EL (cell line): ENCODE measurements at places on chromosomes 1 and 21.

DNA sequence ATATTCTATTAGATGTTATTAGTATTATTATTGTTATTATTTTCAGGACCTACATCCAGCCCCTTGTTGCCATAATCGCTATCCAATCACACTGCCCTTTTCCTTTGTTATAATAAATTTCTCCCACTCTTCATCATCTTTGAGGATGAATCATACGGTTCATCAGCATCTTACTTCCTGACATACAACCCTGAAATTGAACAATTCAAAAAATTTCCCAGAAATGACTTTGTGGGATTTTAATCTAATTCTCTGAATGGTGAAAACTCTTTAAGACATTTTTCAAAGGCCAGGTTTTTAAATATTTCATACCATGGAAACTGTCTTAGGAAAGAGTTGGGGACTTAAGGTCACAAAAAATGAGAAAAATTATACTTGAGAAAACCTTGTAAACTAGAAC, 353.5 kb downstream of the ST6GALNAC3 start:
- no peak for DNase-seq

- DNase-seq = no peak
Observed at GRCh38 chr1:193494368-193494767, 308.0 kb upstream of the B3GALT2 start.

- DNase-seq = peak; percentile 75
Observed at GRCh38 chr1:235617808-235618207, 31.8 kb downstream of the GNG4 start.

- DNase-seq = no peak
Observed at GRCh38 chr1:194223596-194223995, 1037.2 kb upstream of the B3GALT2 start.

DNA sequence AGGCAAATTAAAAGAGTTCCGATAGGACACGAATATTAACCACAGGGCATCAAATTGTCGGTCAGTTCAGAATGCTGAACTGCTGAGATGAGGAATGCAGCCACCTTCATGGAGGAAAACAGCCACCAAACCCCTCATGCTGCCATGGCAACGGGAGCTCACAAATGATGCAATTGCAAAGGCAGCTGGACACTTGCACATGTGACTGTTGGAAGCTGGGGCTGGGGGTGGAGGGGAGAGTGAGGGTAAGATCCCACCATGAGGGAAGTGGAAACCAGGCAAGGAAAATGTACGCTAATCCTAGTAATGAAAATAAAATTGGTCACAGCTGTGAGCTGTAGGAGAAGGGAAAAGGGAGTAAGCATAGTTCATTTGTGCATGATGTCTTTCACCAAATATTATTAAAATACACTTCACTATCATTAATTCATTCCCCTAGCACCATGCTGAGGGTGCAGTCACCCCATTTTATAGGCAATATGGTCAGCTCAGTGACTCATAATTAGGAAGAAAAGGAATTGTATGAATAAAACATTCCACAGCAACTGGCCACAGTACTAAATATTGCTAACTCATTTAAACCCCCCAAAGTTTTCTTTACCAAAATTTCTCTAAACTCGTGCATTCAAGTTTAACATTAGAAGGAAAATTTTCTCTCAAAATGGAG, 15.3 kb downstream of the BECN2 start:
- peak; percentile 61 for DNase-seq

DNA sequence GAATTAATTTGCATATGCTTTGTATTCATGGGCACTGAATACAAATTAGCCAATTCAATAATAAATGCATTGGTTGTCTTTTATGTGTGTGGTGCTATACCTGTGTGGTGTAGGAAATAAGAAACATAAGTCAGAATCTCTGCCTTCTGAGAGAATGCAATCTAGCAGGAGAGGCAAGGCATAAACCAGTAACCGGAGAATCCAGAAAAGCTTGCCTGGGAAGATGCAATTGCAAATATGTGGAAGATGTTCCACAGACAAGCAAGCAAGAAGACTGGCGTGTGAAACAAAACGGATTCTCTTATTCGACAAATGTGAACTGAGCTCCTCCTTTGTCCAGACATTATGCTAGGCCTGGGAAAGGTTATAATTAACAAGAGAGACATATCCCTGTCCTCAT, 134.3 kb downstream of the NR5A2 start:
- DNase-seq = no peak

DNA sequence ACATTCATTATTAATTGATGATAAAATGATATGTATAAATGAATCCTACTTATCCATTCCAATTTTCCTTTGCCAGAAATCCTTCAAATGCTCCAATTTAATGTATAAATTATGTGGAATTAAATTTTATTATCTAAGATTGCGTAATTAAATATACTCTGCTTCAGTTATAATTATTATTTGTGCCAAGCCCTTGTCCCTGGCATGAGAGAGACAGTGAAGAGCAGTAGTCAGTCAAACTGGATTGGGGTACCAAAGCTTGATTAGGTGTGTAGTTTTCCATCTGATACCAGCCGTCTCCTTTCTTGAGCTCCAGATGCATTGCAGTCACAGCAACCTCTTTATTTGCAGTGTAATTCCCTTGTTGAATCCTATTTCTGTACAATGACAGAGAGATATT, 22.4 kb upstream of the MTF2 start:
- no peak for DNase-seq

GRCh38 chr1:213987422-213987926, 299 bp upstream of the PROX1 start:
- DNase-seq = no peak

DNA sequence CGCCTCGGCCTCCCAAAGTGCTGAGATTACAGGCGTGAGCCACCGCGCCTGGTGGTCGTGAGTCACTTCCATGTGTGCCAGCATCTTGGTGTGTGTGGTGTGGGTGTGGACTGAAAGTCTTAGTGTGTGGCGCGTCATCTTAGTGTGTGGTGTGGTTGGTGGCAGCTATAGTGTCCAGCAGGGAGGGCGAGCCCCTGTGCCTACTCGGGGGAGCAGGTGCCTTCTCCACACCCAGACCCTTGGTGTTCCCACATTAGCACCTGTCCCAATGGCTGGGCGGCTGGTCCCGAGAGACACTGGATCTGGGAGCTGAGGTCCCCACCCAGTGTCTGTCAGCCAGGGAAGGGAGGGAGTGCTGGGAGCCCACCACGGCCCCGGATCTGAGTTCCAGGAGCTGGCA, 2.8 kb downstream of the SCNN1D start:
- DNase-seq = peak; percentile 30

- peak; percentile 92 for DNase-seq
Observed at GRCh38 chr21:26389971-26390641, 183.0 kb downstream of the CYYR1 start.

DNA sequence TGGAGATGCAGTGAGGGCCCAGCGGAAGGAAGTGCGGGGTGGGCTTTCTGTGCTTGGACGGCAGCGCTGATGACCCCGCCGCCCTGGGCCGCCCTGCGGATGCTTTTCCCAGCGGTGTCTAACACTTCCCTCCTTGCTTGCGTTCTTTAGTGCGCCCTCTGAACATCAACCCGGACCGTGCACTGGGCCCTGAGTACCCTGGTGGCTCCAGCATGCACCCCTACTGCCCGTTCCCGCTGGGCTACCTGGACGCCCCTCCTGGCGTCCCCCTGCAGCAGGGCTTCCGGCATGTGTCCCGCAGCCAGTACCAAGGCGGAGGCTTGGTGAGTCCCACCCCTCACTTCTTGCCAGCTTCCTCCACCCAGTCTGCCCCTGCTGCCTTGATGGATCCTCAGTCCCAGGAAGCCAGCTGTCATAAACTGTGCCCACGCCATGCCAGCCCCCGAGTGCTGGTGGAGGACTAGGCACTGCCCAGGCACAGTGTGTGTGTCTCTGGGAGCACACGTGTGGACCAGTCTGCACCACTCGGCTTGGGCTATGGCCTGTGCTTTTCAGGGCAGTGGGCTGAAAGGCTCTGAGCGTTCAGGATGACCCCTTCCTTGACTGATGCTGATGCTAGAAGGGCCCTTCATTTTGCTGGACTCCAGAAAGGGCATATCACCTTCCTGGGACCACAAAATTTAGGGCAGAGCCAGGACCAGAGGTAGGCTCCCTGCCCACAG, 2.3 kb downstream of the DMRTB1 start:
- no peak for DNase-seq

DNA sequence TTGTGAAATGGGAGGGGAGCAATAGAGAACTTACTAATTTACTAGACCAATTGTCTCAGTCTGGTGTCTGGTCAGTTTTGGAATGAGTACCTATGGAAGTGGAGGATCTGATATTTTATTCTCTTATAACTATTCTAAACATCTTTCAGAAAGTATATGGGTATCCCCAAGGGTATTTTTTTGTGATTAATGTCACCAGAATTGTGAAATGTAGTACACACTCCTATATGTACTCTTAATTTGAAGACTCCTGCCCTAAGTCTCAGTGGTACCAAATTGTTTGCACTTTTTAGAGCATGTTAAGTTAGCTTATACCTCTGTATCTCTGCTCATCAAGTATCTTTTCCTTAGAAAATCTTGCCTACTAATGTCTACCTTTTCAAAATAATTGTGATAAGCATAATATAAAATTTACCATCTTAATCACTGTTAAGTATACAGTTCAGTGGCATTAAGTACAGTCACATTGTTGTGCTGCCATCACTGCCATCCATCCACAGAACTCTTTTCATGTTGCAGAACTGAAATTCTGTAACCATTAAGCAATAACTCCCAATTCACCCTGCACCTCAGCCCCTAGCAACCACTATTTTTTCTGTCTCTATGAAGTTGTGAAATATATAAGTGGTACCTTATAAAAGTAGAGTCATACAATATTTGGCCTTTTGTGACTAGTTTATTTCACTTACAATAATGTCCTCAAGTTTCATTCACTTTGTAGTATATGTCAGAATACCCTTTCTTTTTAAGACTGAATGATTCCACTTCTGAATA, 40.5 kb downstream of the SLC30A7 start:
- DNase-seq = no peak

DNA sequence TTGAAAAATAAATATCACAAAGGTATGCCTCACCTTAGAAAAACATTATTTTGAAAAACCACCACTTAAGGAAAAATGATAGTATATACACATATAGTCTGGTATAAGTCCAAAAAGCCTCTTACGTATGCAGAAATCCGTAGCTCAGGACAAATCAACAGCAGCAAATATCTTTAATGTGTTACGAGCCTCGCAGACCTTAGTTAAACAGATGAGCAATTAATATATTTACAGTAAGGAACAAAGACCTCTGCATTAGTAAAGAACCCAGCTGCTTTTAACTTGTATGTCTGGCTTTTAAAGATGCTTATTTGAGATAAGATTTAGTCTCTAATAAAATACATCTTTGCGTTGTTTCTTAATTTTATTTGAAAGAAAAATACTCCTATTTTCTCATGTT, 79.9 kb upstream of the CHRM3 start:
- no peak for DNase-seq

- DNase-seq = no peak
Observed at GRCh38 chr1:106225403-106225802, 831.1 kb upstream of the PRMT6 start.

- peak; percentile 21 for DNase-seq
Observed at GRCh38 chr21:35020902-35021301, 28.2 kb downstream of the RUNX1 start.

GRCh38 chr1:115604508-115604907, 37.3 kb upstream of the VANGL1 start:
- no peak for DNase-seq

DNA sequence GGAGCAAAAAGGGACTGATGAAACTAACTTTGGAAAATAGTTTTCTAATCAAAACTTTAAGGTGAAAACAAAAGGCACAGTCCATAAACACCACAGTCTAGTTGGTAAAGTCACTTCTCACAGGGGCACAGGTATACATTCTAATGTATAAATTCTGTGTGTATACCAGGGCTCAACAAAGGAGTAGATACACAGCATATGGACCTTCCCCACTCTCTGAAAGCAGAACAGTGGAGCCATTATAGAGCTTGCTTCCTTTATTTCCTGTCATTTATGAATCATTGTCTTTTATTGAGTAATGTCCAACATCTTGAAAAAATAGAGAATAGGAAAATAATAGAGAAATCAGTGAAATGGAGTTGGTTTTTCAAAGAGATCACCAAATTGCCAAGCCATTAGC, 746.5 kb upstream of the CHRM3 start:
- no peak for DNase-seq

DNA sequence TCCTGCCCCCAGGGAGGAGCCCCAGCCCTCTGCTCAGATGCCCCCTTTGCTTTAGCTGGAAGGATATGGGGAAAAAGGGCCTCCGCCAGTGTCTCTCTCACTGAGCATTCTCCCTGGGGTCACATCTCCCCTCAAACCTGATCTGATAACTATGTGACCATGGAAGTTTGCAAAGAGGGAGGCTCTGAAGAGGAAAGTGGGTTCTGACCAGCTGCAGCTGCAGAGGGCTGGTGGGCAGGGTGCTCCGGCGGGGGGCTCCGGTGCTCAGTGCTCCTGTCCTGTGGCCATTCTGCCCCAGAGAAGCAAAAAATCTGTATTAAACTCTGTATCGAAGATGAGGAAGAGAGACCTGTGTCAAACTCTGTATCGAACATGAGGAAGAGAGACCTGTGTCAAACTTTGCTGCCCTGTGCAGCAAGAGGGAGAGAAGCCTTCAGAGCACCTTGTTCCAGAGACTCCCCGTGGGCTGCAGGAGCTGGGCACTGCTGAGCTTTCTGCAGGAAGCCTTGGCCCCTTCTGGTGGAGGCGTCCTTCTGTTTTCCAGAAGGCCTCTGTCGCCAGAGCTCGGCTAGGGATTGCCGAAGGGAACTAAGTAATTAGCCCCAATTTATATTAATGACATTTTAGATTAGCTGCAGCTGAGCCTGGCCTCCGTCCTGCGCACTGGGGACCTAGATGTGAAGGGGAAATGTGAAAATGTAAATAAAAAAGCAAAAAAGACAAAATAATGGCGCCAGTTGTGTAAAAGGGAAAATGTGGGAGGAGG, 186.2 kb upstream of the C1orf174 start:
- no peak for DNase-seq

DNA sequence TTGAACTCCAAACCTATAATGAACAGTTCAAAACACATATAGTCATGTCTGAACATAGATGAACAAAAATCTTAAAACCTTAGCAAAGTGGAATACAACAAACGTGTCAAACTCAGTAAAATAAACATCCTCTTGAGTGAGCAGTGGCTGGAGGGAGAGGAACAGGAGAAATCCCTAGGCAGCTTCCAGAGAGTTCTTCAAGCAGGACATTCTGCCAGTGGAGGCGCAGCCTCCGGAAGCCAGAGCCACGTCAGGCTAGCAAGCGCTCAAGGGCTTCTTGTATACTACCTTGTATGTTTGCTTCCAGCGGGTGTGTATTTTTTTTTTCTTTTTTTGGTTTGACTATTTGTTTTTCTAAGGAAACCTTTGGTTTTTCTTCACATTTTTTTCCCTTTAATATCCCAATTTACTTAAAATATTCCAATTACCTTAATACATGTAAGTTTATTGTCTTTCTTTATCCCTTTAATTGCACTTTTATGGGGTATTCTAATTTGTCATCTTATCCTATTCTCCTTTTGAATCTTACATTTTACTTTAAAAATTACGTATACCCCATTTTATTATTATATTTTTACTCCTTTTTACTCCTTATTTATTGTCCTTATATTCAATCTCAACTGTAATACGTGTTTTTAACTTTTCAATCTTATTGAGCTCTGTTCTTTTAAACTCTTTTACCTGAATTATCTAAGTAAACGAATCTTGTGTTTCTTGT, 42.0 kb downstream of the COLGALT2 start:
- DNase-seq = no peak

- DNase-seq = peak; percentile 76
Observed at GRCh38 chr1:99445486-99445885, 181.2 kb downstream of the PLPPR4 start.

- no peak for DNase-seq
Observed at GRCh38 chr1:212021563-212021962, 13.8 kb downstream of the INTS7 start.
